ENCODE measurements at places on chromosomes 6 and 20. TPM values are rescaled to one million over a fixed set of nuclear protein-coding genes. Genes with fewer than 3 reads are reported as not detected.

The KCNK5 gene
- 0.16 TPM for total RNA-seq

The MCHR2 gene
- not detected for total RNA-seq

The MCCD1 gene
- total RNA-seq = not detected

The RBM24 gene
- total RNA-seq = 9.9 TPM

All from mesangial cell (primary cell).